ENCODE measurements at places on chromosomes 4 and X.

GRCh38 chr4:168118116-168118655, 25.8 kb downstream of the ANXA10 start:
- DNase-seq: no peak

DNA sequence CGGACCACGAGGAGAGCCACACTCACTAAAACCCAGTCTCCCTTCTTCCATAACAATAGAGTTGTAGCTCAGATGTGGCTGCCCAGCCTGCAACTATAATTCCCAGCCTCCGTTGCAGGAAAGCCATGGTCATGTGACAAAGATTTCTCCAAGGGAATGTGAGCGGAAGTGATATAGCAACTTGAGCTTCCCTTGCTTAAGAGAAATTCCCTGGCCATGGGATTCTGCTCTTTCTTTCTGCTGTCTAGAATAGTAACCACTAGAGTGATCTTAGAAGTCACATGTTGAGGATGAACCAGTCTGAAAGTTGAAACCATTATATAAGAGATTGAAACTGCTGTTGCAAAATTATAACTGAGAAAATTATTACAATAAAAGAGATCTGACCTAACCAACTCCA, 86.4 kb upstream of the MED14 start:
- no peak for DNase-seq

- no peak for DNase-seq
Observed at GRCh38 chr4:37699868-37700481, 13.8 kb upstream of the RELL1 start.

GRCh38 chr4:152633118-152633517, 46.7 kb downstream of the TMEM154 start:
- DNase-seq: no peak

- no peak for DNase-seq
Observed at GRCh38 chrX:123685232-123685631, 47.6 kb downstream of the THOC2 start.

Data from stimulated activated CD4-positive, alpha-beta T cell treated with anti-CD3 and anti-CD28 coated beads, Interleukin-12 subunit alpha, Interleukin-12 subunit beta, amount 100 ng/mL, for 24 hours (primary cell).